ENCODE measurements at places on chromosomes 1 and 21.
A peak's percentile ranks its signal among the peaks of the same experiment; 100 is the strongest.

- no peaks in the 10 kb centered on the region for H3K27me3 ChIP-seq
- no peak for DNase-seq
- no peak overlapping the region for H3K27ac ChIP-seq
- H3K4me1 ChIP-seq: no peaks in the 10 kb centered on the region
- no peaks in the 10 kb centered on the region for H3K36me3 ChIP-seq
Measured at GRCh38 chr1:231324660-231325059, 13.0 kb downstream of the EXOC8 start.

DNA sequence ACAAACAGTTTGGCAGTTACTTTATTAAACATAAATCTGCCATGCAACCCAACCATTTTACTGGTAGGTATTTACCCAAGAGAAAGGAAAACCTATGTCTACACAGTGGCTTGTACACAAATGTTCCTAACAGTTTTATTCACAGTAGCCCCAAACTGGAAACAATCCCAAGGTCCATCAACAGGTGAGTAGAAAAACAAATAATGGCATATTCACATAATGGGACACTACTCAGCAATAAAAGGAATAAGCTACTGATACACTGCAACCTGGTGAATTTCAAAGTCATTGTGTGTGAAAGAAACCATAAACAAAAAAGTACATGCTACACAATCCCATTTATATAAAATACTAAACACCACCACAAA is 12.7 kb downstream of the KYAT3 start:
- H3K4me3 ChIP-seq: no peak overlapping the region
- peaks cover 32% of the 10 kb centered on the region for H3K36me3 ChIP-seq
- H3K4me1 ChIP-seq: peaks cover 25% of the 10 kb centered on the region
- H3K27me3 ChIP-seq: no peaks in the 10 kb centered on the region

DNA sequence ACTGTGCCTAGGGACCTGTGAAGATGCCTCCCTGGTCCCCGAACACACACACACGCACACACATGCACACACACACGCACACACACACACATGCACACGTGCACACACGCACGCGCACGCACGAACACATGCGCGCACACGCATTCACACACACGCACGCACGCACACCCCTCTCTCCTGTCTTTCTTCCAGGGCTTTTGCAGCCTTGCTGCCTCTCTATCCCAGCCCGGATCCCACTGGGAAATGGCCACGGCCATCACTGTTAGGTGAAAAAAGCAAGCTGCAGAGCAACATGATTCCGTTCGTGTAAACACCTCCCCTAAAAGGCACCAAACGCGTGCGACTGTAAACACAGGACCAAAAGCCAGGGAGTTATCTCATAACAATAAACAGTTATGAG is 39.7 kb downstream of the NKAIN1 start:
- no peak overlapping the region for H3K4me3 ChIP-seq
- peak overlapping the region; percentile 30 for H3K27ac ChIP-seq
- no peaks in the 10 kb centered on the region for H3K27me3 ChIP-seq
- H3K36me3 ChIP-seq: no peaks in the 10 kb centered on the region

- DNase-seq: no peak
- peaks cover 61% of the 10 kb centered on the region for H3K4me1 ChIP-seq
- no peaks in the 10 kb centered on the region for H3K27me3 ChIP-seq
- H3K36me3 ChIP-seq: no peaks in the 10 kb centered on the region
- H3K4me3 ChIP-seq: no peak overlapping the region
Measured at GRCh38 chr1:81702079-81702715, 98.5 kb upstream of the ADGRL2 start.

DNA sequence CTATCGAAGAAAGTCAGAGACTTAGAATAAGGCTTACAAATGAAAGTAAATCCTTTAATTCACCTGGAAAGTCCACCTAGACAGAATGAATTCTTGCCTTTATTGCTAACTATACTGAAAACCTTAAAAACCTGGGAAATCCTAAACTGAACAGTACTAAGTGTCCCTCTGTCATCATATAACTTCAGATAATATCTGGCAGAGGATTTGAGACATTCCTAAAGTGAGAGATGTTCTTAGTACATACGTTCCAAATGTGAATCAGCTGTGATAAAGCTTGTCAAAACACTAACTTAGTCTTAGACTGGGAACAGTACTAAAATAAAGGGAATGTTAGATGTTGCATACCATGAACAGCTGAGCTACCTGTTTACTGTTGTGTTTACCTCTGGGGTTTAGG is 121.7 kb downstream of the TNFSF18 start:
- no peaks in the 10 kb centered on the region for H3K27me3 ChIP-seq
- H3K4me1 ChIP-seq: peaks cover 50% of the 10 kb centered on the region
- H3K27ac ChIP-seq: peak overlapping the region; percentile 83
- H3K4me3 ChIP-seq: no peak overlapping the region
- no peak for DNase-seq

DNA sequence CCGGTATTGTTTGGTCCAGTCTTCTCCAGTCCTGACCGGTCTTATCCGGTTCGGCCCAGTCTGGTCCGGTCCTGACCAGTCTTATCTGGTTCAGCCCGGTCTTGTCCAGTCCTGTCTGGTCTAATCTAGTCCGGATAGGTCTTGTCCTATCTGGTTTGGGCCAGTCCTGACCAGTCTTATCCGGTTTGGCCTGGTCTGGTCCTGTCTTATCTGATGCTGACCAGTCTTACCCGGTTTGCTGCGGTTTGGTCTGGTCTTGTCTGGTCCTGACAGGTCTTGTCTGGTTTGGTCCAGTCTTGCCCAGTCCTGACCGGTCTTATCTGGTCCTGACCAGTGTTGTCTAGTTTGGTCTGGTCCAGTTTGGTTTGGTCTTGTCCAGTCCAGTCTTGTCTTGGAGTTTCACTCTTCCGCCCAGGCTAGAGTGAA is 30.1 kb downstream of the DHX9 start:
- peak overlapping the region; percentile 79 for H3K27ac ChIP-seq
- H3K27me3 ChIP-seq: no peaks in the 10 kb centered on the region
- H3K4me1 ChIP-seq: no peaks in the 10 kb centered on the region
- H3K36me3 ChIP-seq: peaks cover 72% of the 10 kb centered on the region
- no peak for DNase-seq
- H3K4me3 ChIP-seq: no peak overlapping the region

- H3K27me3 ChIP-seq: no peaks in the 10 kb centered on the region
- no peak overlapping the region for H3K27ac ChIP-seq
- peaks cover under 1% of the 10 kb centered on the region for H3K4me1 ChIP-seq
- no peak overlapping the region for H3K4me3 ChIP-seq
- peaks cover 4% of the 10 kb centered on the region for H3K36me3 ChIP-seq
- DNase-seq: no peak
Measured at GRCh38 chr21:42535602-42536171, 22.0 kb downstream of the SLC37A1 start.

DNA sequence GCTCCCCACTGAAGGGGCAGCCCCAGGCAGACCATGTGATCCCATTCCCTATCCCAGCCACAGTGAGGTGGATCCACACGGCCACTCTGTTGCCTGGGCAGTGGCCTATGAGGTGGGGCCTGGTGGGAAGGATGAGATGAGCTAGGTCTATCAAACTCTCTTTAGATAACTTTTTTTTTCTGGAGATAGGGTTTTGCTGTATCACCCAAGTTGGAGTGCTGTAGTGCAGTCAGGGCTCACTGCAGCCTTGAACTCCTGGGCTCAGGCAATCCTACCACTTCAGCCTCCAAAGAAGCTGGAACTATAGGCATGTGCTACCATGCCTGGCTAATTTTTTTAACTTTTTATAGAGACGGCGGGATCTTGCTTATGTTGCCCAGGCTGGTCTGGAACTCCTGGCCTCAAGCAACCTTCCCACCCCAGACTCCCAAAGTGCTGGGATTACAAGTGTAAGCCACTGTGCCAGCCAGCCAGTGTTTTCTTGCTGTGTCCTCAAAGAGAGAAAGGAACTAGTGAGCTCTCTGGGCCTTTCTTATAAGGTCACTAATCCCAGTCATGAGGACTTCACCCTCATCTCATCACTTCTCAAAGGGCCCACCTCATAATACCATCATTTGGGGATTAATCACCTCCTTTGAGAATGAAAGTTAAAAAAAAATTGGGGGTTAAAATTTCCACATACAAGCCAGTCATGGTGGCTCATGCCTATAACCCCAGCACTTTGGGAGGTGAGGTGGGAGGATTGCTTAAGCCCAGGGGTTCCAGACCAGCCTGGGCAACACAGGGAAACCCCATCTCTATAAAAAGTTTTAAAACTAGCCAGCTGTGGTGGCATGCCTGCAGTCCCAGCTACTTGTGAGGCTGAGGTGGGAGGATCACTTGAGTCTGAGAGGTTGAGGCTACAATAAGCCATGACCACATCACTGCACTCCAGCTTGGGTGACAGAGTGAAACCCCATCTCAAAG is 36.6 kb downstream of the H3-3A start:
- peaks cover 29% of the 10 kb centered on the region for H3K27me3 ChIP-seq
- no peak overlapping the region for H3K4me3 ChIP-seq
- H3K27ac ChIP-seq: no peak overlapping the region
- DNase-seq: no peak
- no peaks in the 10 kb centered on the region for H3K36me3 ChIP-seq

- peaks cover 17% of the 10 kb centered on the region for H3K27me3 ChIP-seq
- H3K4me3 ChIP-seq: no peak overlapping the region
- no peak for DNase-seq
- no peak overlapping the region for H3K27ac ChIP-seq
- H3K4me1 ChIP-seq: peaks cover 5% of the 10 kb centered on the region
Measured at GRCh38 chr1:114302821-114303220, 149.2 kb upstream of the SYT6 start.

- no peak overlapping the region for H3K4me3 ChIP-seq
- DNase-seq: no peak
- peaks cover 4% of the 10 kb centered on the region for H3K27me3 ChIP-seq
- H3K27ac ChIP-seq: no peak overlapping the region
Measured at GRCh38 chr1:66774438-66774837, 22.2 kb downstream of the DYNLT5 start.

DNA sequence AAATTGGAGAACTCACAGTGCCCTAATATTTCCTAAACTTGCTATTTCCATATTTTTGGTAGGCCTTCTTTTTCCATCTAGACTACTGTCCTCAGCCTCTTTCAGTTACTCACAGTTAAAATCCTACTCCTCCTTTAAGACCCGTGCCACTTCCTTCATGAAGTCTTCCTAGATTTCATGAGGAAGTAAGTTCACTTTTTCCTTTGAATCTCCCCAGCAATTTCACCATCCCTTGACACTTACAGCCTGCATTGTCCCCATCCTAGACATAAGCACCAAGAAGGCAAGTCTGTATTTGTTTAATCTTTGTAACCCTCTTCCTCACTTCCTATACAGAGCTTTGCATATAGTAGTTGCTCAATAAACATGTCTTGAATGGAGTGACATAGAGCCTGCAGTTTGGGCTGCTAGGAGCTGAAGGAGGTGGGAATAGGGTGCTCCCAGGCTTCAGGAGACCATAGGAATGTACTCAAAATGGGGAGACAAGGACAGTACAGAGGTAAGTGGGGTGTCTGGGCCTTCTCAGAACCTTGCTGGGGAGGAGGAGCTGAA is 5.3 kb upstream of the GPR61 start:
- H3K36me3 ChIP-seq: no peaks in the 10 kb centered on the region
- no peak for DNase-seq
- H3K4me3 ChIP-seq: no peak overlapping the region
- peaks cover 8% of the 10 kb centered on the region for H3K27me3 ChIP-seq

- no peaks in the 10 kb centered on the region for H3K27me3 ChIP-seq
- no peak overlapping the region for H3K4me3 ChIP-seq
- peaks cover 3% of the 10 kb centered on the region for H3K36me3 ChIP-seq
- H3K4me1 ChIP-seq: peaks cover 38% of the 10 kb centered on the region
- peak overlapping the region; percentile 66 for H3K27ac ChIP-seq
- DNase-seq: no peak
Measured at GRCh38 chr1:198888379-198888943, 249.6 kb downstream of the PTPRC start.

DNA sequence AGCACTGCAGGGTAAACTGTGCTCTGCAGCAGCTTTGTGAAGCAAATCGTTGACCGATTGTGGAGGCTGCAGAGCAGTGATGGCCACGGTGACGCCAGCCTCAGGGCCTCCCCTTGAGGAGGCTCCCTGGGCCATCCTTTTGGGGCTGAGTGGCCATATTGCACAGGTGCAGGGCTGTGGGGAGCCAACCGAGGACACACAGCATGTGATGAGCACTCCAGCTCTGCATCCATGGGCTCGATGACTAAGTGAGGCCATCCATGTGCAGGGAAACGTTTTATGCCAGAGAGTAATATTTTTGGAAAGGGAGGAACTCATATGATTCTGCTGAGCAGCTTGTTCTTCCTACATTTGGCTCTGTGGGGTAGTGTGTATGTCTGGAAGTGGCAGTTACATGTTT is 24.6 kb downstream of the KCNK1 start:
- peaks cover 22% of the 10 kb centered on the region for H3K36me3 ChIP-seq
- DNase-seq: no peak
- no peak overlapping the region for H3K27ac ChIP-seq
- H3K4me3 ChIP-seq: no peak overlapping the region

DNA sequence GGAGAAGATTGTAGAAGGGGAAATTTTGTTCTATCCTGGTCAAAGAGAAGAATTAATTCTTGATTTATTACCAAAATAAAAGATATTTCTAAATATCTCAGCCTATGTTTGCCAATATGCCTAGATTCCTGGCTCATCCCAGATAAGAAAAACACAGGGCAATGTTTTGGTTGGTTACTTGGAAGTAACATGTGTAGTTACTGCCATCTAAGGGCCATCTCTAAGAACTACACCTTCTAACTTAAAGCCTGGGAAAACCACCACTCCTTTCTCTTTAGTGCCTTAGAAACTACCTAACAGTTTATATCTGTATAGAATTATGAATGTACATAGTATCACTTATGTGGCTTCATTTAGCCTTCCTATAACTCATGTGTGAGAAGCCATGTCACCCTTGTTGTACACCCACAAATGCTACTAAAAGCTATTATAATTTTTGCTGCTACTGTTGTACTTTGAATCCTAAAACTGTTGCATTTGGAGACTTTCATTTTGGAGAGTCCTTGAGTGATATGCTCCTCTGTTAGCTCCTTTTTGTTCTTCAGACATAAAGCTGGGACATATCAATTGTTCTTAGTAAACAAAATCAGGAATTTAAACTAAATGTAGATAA is 4.5 kb downstream of the AIM2 start:
- H3K36me3 ChIP-seq: no peaks in the 10 kb centered on the region
- no peak overlapping the region for H3K27ac ChIP-seq
- H3K27me3 ChIP-seq: peaks cover 3% of the 10 kb centered on the region
- no peaks in the 10 kb centered on the region for H3K4me1 ChIP-seq
